ENCODE measurements at places on chromosomes 16 and 17. TPM values are rescaled to one million over a fixed set of nuclear protein-coding genes. Genes with fewer than 3 reads are reported as not detected.

The SECTM1 gene
- total RNA-seq: 0.46 TPM

The NPIPB12 gene
- total RNA-seq: 73.5 TPM

DNA sequence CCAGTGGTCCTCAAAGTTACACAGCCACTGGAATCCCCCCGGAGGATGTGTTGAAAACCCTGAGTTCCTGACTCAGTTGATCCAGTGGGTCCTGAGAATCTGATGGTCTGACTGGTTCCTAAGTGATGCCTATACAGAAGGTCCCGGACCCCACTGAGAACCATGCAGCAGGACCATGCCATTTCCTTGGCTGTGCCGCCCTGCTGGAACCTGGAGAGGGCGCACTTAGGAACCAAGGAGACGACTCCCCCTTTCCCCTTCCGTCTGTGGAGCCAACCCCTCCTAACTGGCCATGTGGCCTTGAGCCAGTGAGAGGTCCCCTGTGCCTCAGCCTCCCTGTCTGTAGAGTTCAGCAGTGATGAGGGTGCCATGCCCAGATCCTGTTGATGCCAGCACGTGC, 22.0 kb downstream of the C16orf74 start:
- no peaks in the 10 kb centered on the region for H3K4me1 ChIP-seq
- DNase-seq: no peak
- H3K27ac ChIP-seq: no peak overlapping the region
- no peaks in the 10 kb centered on the region for H3K27me3 ChIP-seq
- H3K4me3 ChIP-seq: no peak overlapping the region

DNA sequence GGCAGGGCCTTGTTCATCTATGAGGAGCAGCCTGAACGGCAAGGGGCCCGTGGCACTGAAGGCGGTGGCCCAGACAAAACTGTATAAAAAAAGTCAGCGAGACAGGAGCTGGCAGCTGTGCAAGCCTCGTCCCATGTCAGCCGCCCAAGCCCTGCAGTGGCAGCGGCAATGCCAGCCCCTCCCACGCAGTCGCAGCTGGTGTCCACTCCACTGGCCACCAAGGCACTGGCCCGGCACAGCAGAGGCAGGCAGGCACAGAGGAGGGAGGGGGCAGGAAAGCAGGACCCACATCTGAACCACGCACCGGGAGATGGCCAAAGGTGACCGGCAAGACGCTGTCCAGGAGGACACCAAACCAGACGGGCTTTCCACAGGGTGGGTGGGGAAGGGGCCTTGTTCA, 15.9 kb upstream of the C16orf95 start:
- H3K27me3 ChIP-seq: no peaks in the 10 kb centered on the region
- no peak overlapping the region for H3K27ac ChIP-seq
- H3K4me1 ChIP-seq: no peaks in the 10 kb centered on the region
- no peak overlapping the region for H3K4me3 ChIP-seq
- peaks cover 17% of the 10 kb centered on the region for H3K36me3 ChIP-seq
- no peak for DNase-seq

DNA sequence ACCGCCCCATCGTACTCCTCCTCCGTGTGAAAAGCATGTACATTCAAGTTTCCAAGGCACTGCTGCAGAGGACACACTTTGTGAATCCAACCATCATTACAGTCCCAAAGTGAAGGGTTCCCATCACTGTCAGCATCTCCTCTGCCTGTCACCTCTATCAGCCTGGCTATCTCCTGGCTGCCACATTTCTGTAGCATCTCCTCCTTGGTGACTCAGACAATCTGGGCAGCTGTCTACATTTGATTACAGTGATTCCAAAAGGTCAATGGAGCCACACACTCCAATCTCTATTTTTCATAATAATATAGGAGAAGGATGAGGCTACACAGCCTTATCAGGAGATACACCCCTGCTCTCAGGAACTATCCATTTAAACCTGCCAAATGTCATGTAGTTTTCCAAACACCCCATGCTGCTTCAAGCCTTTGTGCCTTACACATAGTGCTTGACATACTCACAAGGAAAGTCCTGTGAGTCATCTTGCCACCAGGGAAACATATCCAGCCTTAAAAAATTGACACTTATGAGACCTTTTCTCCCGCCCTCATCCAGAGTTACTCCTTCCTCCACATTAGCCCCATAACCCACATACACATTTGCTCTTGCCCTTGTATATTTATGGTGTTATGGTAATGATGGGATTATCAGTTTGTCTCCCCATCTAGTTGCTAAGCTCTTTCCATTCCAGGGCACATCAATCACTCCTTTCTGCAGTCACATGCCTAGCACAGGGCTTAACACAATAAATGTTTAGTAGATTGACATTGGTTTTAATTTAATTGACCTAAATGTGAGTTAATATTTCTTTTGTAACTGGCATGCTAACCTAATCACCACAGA, 250.1 kb upstream of the CDH5 start:
- no peaks in the 10 kb centered on the region for H3K4me1 ChIP-seq
- no peaks in the 10 kb centered on the region for H3K36me3 ChIP-seq
- H3K4me3 ChIP-seq: no peak overlapping the region
- H3K27ac ChIP-seq: no peak overlapping the region
- DNase-seq: no peak

DNA sequence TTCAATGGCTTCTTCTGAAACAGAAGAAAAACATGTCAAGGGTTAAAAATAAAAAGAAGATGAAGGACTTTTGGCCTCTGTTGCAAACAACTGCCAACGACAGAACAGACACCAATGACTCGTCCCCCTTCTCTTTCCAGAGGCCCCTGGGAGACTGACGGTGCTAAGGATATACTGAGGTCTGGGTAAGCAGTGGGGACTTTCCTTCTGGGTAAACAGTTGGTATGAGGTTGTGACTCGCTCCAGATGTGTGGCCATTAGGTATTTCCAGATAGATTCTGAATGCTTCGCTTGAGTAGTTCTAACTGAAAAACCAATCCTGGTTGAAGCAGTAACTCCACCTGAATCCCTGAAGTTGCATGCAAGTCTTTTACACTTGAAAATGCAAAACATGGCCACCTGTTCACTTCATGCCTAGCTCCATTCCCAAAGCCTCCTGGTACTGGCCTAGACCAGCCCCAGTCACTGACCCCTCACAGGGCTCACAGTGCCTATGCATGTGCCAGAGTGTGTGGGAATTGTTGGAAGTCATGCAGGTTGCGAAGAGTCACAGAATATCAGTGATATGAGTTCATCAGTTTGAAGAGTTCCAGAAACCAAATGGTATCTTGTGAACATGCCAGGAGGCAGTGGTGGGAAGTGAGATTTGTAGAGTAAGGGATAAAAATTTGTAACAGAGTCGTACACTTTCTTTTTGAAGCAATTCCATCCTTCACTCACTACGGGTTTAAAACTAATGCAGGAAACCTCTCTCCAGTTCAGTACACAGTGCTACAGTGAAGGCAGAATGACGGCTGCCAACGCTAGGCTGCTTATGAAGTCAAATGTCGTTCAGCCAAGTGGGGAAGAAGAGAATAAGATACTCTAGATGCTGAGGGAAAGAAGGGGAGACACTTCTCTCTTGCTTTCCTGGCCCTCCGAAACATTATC, 217.8 kb downstream of the ZFHX3 start:
- H3K4me1 ChIP-seq: no peaks in the 10 kb centered on the region
- no peak for DNase-seq
- H3K4me3 ChIP-seq: no peak overlapping the region
- no peaks in the 10 kb centered on the region for H3K27me3 ChIP-seq
- peaks cover 3% of the 10 kb centered on the region for H3K36me3 ChIP-seq

Measured in endothelial cell of umbilical vein (primary cell).